ENCODE measurements at places on chromosomes 12 and 14. TPM values are rescaled to one million over a fixed set of nuclear protein-coding genes. Genes with fewer than 3 reads are reported as not detected.

Gene CFAP73
- total RNA-seq: 2.1 TPM

Gene PLXNC1
- 14.1 TPM for total RNA-seq

Gene PTPN6
- total RNA-seq: 313 TPM

Gene DAO
- total RNA-seq: not detected

Gene TRIM9
- total RNA-seq: 1.4 TPM

Gene PZP
- not detected for total RNA-seq

Gene PRPH
- total RNA-seq: not detected

Gene DENR
- 72.2 TPM for total RNA-seq

Gene LIN7A
- not detected for total RNA-seq

Gene SIX4
- 0.17 TPM for total RNA-seq

Gene PPFIA2
- total RNA-seq: not detected

Gene TAS2R10
- total RNA-seq: 0.63 TPM

Gene GRIP1
- 2.3 TPM for total RNA-seq

Gene CMKLR1
- total RNA-seq: not detected

Gene SLC10A1
- not detected for total RNA-seq

Gene FIGNL2
- total RNA-seq: 0.86 TPM

Gene CLSTN3
- 56.1 TPM for total RNA-seq

Gene MMP19
- 0.41 TPM for total RNA-seq

Gene VRTN
- total RNA-seq: not detected

Gene TAS2R13
- total RNA-seq: 0.53 TPM

Gene CNTN1
- total RNA-seq: not detected

Gene RNF212B
- total RNA-seq: not detected

Gene CD163
- not detected for total RNA-seq

Gene HRK
- total RNA-seq: not detected

Gene RNF34
- 88.6 TPM for total RNA-seq

Gene TAS2R19
- 2.1 TPM for total RNA-seq

Gene TMCC3
- 0.77 TPM for total RNA-seq

Gene SLC25A21
- not detected for total RNA-seq

Gene POTEM
- total RNA-seq: not detected

Gene C12orf76
- total RNA-seq: 16.9 TPM

Gene DPY19L2
- total RNA-seq: 1.9 TPM

Gene CCDC196
- total RNA-seq: not detected

Gene AHNAK2
- not detected for total RNA-seq

Gene GLT1D1
- total RNA-seq: 0.41 TPM

Gene GLIPR1
- 10.0 TPM for total RNA-seq

Gene MUCL1
- total RNA-seq: not detected

Gene SYT1
- total RNA-seq: not detected

Gene BEGAIN
- total RNA-seq: 2.6 TPM

Gene KLRC4
- total RNA-seq: 6.1 TPM

Gene OR6C2
- total RNA-seq: not detected

Gene SCNN1A
- total RNA-seq: 0.29 TPM

Gene TMEM132C
- not detected for total RNA-seq

Gene TRPV4
- total RNA-seq: not detected

Gene RFLNA
- total RNA-seq: not detected

Gene HHIPL1
- 0.39 TPM for total RNA-seq

Gene PRB2
- not detected for total RNA-seq

Gene C12orf50
- 0.36 TPM for total RNA-seq

Gene C12orf56
- not detected for total RNA-seq

Gene DDN
- total RNA-seq: 0.25 TPM

Gene ASIC1
- 5.8 TPM for total RNA-seq

Gene ACOT6
- not detected for total RNA-seq

Gene TMTC2
- 4.7 TPM for total RNA-seq

Gene TAS2R42
- total RNA-seq: not detected

Gene FAM186B
- total RNA-seq: 0.74 TPM

Gene ESR2
- 0.23 TPM for total RNA-seq

Gene EML5
- 15.3 TPM for total RNA-seq

Gene EEF1AKMT3
- total RNA-seq: 4.9 TPM

Gene ADGRD1
- 2.0 TPM for total RNA-seq
